ENCODE measurements at places on chromosomes 3 and 15.

DNA sequence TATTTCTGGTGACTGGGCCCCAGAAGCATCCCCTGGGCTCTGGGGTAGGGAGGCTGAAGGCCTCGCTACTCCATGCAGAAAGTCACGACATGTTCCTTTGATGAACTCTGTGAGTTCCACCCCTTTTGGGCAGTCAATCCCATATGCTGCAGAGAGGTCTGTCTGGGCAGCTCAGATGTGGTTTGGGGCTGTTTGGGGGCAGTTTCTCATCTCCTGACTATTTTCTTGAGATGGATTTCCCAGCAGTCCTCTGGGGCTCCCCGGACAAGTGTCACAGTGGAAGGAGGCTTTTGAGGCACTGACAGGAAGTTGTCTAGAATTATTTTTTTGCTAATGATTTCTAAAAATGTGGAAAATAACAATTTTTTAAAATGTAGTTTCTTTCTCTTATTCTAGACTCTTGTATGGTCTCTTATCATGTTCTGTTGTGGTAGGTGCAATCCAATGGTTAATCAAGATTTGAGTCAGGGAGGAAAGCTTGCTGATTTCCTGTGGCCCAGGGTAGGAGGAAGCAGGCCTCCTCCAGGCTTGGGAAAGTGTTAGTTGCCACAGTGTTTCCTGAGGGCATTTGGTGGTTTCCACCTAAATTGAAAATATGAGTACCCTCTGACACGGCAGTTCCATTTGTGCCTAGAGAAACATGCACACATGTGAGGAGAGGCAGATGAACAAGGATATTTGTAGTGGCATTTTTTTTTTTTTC lies 19.9 kb upstream of the TATDN2 start:
- no peak for DNase-seq

GRCh38 chr3:25153561-25153960 lies 274.5 kb upstream of the RARB start:
- no peak for DNase-seq

DNA sequence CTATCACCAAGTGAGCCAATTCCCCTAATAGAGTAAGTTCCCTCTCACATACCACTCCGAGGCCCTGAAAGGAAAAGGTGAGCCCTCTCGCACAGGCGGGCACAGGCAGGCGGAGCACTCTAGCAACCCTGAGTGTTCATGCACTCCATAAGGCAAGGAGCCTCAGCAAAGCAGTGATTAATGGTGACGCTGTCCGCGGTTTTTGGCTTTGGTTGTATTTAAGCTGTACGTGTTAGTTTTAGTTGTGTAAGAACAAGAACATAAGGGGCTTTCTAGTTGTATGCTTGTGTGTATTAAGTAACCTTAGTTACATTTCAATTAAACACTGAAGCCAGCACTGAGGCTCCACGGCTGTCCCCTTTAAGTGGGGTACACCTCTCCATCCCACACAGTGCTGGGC lies 33.1 kb downstream of the KLHL25 start:
- no peak for DNase-seq

DNA sequence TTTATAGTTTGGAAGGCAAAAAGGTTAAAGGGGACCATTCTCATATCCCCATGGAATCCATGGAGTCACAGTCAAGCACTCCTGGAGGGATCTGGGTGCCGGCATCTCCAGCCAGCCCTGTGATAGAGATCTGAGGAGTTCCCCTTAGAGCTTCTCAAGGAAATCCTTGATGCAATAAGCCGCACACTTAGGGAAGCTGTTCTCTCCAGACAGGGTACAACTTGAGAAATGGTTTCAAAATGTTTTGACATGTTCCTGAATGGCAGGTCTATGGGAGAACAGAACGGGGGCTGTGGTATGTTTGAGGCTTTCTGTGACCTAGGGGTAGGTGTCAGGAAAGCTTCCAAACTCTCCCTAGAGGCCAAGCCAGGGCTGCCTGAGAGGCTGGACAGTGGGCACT lies 292.9 kb downstream of the TLE3 start:
- DNase-seq, result no peak

- DNase-seq, result no peak
Measured at GRCh38 chr3:122081543-122082247, 26.5 kb downstream of the CD86 start.

DNA sequence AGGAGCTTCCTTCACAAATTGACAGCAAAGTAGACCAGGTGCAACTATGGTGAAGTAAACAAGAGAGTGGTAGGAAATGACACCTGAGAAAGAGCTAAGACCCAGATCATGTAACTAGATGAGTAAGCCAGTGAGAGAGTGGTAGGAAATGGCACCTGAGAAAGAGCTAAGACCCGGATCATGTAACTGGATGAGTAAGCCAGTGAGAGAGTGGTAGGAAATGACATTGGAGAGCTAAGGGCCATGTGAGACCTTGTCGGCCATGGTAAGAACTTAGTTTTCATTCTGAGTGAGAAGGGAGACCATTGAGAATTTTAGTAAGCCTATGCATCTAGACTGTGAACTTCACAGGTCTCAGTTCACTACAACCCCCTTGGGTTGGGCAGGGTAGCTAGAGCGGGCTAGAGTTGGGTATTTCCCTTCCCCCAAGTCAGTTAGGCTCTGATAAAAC lies 5.4 kb upstream of the SENP7 start:
- no peak for DNase-seq

DNA sequence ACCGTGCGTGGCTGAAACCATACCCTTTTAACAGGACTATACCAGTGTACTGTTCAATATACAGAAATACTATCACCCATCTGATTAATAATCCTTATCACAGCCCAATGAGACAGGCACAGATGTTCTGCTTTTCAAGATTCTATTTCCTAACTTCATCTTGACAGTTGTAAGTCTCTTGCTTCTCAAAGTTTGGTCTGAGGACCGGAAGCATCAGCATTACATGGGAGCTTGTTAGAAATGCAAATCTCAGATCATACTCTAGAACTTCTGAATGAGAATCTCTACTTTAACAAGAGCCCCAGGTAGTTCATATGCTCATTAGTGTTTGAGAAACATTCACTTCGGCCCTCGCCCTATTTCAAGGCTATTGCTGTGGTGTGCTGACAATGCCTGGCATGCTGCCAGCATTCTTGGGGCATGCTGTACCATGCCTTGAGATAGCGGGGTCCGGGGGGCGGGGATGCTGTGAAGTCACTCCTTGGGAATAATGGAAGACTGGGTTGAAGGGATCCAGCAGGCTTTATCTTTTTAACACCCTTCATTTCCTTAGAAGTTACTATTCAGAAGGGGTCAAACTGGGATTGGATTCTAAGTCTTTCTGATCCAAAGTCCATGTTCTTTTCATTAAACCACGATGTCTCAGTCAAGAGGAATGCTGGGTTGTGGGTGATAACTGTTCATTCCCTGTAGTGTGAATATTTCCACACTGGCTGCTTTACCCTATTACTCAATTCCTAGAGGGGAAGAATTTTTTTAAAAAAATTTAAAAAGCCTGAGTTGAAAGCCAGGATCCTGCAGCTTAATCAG lies 194.7 kb downstream of the LPP start:
- DNase-seq, result no peak

- DNase-seq, result no peak
Measured at GRCh38 chr3:28485164-28485563, 136.5 kb upstream of the AZI2 start.

- DNase-seq, result no peak
Measured at GRCh38 chr3:47890828-47891612, 88.1 kb downstream of the DHX30 start.

- no peak for DNase-seq
Measured at GRCh38 chr3:152328841-152329240, 60.1 kb downstream of the MBNL1 start.

DNA sequence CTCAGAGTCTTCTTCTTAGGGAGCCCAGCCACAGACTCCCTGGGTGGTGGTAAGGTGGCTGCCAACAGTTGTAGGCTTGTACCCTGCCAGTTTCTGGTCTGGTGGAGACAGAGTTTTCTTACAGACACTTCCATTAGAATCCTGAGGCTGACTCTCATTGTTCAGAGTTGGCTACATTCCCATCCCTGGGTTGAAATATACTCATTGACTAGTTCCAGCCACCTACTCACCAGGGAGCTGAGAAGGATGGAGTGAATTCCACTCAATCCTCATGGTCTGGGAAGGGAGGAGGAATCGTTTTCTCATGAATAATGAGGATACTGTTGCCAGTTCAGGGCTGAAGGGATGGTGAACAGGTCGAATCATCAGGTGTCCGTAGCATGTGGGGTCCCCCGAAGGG lies 226.5 kb upstream of the PROK2 start:
- DNase-seq, result no peak

DNA sequence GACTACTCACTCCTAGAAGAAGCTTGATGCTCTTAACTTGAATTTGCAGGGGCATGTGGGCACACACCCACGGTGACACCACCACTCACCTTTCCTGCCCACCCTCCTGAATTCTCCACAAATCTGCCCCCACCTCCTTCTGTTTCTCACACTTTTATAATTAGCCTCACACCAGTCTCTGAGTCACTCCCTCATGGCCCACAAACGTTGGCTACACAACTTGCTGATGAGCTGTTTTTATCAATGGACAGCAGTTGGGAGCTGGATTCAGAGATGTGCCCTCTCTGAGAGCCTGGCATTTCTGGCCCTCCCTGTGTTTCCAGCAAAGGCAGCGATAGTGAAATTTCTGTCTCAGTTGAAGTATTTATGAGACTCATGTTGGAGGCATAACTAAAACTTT lies 1.3 kb downstream of the COLQ start:
- no peak for DNase-seq

GRCh38 chr15:65409036-65409631 lies 13.6 kb downstream of the IGDCC4 start:
- no peak for DNase-seq

DNA sequence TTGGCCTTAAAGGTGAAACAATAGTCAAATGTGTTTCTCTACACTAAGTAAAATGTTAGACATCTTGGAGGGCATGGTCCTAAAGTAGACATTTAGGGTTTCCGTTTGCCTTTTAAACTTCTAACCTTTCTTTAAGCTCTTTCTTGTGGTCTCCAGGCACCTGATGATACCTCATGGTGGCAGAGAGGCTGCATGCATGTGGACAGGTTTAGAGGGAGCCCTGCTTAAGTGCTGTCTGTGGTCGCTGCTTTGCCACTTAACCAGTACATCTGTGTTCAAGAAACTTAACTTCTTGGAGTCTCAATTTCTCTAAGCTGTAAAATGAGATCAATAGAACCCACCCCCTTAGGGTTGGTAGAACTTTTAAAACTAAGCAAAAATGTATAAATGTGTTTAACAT lies 6.2 kb downstream of the MITF start:
- DNase-seq, result no peak

GRCh38 chr3:99885851-99886250 lies 68.2 kb downstream of the CMSS1 start:
- no peak for DNase-seq

DNA sequence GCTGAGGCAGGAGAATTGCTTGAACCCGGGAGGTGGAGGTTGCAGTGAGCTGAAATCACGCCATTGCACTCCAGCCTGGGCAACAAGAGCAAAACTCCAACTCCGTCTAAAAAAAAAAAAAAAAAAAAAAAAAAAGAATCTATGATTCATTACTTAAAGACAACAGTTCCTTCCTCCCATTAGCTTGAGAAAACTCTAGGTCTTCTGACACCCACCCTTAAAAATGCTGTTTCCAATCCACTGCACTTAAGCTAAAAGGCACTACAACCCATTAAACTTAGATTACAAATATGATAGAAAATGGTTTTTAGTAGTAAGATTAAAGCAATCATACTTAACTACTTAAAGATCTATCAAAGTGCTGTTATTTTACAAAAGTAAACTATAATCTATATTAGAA lies 40.0 kb upstream of the BHLHE40 start:
- DNase-seq, result no peak

DNA sequence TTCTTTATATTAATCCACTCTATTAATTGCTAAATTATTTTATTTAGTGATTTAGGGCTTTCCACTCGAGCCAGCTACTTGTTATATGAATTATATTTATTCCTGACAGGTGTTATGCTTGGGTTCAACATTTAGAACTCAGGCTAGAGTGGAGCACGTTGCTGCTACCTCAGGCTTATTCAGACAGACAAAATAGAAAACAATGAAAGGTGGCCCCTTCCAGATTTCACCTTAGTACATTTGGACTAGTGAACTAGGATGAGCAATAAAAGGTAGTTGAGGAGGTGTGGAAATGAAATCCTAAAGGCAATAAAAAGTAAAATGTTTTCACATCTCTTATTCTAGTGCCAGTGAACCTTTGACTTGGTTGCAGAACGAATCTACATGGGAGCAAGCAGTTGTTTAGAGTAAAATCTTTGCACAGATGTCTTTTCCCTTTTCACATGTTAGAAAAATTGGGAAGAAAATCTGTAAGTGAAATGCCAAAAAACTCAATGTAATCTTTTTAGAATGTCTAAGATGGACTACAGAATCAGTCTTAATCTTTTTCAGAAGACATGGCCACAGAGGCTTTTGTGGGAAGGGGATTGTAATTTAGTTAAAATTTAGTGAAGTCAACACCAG lies 63.8 kb downstream of the AKAP13 start:
- no peak for DNase-seq

DNA sequence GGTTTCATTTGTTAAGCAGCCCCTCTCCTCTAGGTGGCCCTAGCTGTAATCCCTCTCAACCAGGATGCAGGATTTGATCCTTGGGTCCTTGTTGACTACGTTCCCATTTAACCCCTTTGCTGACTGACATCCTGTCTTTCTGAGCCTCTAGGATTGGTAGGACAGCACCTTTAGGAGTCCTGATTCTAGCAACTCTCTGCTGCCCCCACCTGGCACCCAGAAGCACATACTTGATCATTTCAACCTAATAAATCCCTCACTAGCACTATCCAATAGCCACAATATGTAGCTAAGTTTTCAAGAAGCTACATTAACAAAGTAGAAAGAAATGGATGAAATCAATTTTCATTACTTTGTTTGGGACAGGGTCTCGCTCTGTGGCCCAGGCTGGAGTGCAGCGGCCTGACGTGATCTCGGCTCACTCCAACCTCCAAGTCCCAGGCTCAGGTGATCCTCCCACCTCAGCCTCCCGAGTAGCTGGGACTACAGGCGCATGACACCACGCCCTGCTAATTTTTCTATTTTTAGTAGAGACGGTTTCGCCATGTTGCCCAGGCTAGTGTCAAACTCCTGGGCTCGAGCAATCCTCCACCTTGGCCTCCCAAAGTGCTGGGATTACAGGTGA lies 28.3 kb downstream of the RSL24D1 start:
- no peak for DNase-seq

DNA sequence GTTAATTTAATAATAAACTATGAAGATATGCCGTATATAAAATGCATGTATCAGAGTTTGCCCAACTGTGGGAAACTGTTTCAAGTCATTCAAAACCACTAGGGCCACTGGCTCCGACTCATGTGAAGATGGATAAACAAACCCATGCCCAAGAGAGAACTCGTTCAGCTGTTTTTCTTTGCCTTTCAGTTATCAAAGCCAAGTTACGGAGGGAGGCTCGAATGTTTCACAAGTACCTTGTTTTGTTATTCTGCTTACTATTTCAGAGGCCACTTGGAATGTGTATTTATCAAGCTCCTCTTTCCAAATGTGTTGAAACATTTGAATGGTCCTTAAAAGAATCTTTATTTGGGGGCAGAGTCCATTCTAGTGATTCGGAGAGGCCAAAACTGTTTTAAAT lies 82.1 kb downstream of the DUT start:
- DNase-seq, result no peak

DNA sequence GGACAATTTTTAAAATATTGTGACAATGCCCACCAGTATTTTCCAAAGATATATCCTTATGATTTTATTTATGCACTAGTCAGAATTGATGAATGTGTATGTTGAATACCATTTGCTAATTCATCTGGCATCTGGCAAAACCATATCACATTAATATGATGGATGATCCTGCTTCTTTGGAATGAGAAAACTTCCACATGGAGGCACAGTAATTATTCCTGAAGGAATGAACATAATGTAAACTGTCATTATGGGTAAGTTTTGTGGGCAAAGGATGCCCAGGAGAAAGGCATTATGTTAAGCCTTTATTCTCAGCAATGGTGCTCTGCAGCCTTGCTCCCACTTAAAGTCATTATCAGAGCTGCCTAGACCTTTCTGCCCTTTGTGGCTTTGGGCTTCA lies 113.0 kb upstream of the MME start:
- DNase-seq, result no peak

Measured in activated B cell treated with CpG ODN at 0.5 μM for 24 hours (primary cell).